ENCODE measurements at places on chromosomes 7 and 10.

GRCh38 chr10:88289342-88289741 is 293.8 kb downstream of the RNLS start:
- no peak for DNase-seq

GRCh38 chr7:29105191-29105590 is 41.1 kb downstream of the CPVL start:
- DNase-seq = no peak

- no peak for DNase-seq
These were observed 18.6 kb downstream of the PFKP start for GRCh38 chr10:3085785-3086567.

DNA sequence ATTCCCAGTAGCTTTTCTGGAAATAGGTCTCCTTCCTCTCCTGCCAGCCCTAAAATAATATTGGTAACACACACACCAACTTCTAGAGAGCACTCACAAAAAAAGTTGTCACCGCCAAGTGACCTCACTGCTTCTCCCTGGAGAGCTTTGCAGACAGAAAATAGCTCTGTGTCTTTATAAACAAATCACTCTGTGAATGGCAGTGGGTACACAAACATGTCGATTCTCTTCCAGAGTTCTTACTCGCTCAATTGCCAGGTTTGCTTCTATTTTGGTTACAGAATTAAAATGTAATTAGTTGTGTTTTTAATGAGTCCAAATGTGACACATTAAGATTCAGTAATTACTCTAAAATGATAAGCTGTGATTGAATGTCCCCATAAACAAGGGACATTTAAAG is 649.2 kb upstream of the C7orf33 start:
- no peak for DNase-seq
